MV-4-11 (cell line): ENCODE measurements at places on chromosomes 3 and 15.

DNA sequence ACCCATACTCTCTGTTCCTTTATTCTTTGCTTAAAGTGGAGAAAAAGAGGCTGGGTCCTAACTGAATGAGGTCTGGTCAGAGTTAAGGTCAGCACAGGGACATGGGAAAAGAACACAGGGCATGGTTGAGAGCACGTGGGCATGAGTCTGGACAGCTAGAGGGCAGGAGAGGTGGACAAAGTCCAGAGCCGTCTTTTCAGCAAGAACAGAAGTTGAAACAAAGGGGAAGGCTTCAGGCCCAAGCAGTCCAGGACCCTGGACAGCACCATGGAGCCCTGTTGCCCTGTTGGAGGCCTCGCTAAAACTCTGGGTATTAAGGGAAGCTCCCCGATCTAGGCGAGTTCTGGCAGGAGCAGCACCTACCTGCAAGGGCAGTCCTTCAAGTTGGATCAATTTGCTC is 50.7 kb downstream of the XYLB start:
- DNase-seq, result peak; percentile 5

DNA sequence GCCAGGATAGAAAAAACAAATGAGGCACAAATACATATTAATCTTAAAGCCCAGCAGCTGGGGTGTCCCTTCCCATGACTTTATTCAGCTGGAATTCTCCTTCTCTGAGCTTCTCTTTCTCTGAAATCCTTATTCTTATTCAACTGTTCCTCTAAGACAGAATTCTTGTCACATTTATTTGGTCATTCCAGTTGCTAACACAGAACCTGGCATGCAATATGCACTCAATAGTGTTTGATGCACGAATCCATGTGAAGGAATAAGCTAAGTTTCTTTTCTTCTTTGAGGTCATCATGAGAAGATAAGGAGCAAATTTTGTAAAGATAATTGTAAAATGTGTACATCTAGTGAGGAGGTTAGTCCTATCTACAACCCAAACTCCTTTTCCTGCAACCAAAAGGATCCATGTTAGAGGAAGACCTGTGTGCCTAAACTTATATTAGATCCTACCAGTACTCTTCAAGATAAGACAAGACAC is 154.2 kb upstream of the KCNMB2 start:
- no peak for DNase-seq

- no peak for DNase-seq
Observed at GRCh38 chr3:196757876-196758739, 18.5 kb downstream of the PAK2 start.

GRCh38 chr3:46970391-46971091 is 6.0 kb downstream of the CCDC12 start:
- DNase-seq, result no peak

DNA sequence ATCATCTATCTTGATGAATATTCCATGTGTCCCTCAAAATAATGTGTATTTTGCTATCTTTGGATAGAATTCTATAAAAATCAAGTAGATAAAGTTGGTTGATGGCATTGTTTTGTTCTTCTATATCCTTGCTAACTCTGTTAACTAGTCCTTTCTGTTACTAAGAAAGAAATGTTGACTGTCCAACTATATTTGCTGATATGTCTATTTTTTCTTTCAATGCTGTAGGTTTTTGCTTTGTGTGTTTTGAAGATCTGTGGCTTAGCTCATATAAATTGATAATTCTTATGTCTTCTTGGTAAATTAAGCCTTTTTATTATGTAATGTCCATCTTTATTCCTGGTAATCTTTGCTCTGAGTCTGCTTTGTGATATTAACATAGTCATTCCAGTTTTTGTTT is 70.9 kb downstream of the SUCNR1 start:
- DNase-seq, result no peak

DNA sequence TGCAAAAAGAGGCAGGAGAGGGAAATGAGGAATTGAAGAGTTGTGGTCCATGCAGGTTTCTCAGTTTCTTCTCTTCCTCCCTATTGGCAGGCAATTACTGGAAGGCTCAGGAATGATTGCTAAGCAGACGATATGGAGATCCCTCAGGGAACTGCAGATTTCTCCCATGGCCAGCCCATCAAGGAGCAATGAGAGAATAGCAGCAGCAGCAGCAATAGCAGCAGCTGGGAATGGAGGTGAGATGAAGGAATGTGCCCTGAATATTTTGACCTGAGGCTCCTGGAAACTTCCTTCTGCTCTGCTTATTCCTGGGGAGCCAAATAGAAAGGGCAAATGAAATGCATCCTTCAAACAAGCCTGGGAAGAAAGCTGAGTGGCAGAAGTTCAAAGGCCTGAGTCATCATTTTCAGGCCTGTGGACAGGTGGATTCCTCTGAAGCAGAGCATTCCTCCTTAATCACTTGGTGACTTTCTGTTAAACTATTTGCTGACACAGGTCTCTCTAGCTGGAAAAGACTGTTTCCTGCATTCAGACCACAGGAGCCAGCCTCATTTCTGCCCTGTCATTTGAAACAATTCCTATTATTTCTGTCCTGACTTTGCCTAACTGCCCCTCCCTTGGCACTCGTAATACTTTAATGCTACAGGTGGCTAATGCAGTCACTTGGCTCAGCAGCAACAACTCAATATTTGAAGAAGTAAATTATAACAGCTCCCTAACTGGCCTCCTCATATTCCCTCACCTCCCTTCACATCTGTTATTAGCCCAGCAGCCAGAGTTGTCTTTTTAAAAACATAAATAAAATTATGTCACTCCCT is 146.9 kb upstream of the GADL1 start:
- no peak for DNase-seq

DNA sequence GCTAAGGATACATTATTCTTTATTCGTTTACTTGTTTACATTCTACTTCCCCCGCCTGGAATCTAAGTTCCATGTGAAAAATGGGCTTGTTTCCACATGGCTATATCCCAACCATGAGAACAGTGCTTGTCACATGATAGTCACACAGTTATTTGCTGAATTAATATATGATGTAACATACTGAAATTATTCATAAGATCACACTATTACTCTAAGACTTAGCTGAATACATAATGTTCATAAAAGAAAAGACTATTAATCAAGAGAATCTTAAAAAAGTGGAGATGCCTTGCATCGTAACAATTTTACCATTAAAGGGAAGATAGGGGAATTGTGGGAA is 6.5 kb downstream of the PBRM1 start:
- no peak for DNase-seq

DNA sequence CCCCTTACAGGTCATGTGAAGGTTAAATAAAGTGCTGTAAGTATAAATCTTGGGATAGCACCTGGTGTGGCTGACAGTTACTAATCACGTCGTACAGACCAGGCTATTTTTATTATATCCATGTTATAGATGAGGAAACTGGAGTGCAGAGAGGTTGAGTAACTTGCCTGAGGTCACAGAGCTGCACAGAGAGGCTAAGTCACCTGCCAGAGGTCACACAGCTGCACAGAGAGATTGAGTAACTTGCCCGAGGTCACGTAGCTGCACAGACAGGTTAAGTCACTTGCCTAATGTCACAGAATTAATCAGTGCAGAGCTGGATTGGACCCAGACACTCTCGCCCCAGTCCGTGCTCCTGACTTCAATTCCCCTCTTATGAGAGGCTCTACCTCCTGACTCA is 171.5 kb downstream of the NUP210 start:
- peak; percentile 21 for DNase-seq

GRCh38 chr3:112000966-112001365 is 2.2 kb downstream of the TAGLN3 start:
- no peak for DNase-seq

DNA sequence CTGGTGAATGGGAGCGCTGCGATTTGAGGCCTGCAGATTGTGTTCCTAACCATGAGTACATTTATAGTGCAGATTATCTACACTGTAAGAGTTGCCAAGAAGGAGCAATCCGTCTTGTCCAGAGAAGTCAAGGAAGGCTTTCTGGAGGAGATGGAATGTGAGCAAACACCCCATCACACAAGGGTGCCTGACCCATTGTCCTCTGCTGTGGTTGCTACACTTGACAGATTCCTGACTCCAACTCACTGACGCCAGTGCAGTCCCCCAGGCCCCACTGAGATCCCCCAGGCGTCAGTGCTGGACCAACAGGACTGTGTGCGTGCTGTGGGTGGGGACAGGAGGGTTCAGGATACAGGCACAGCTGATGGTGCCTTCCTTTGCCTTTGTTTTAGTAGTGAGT is 135.9 kb upstream of the TPM1 start:
- no peak for DNase-seq

- DNase-seq, result no peak
Observed at GRCh38 chr15:34336991-34337556, 507 bp downstream of the SLC12A6 start.

DNA sequence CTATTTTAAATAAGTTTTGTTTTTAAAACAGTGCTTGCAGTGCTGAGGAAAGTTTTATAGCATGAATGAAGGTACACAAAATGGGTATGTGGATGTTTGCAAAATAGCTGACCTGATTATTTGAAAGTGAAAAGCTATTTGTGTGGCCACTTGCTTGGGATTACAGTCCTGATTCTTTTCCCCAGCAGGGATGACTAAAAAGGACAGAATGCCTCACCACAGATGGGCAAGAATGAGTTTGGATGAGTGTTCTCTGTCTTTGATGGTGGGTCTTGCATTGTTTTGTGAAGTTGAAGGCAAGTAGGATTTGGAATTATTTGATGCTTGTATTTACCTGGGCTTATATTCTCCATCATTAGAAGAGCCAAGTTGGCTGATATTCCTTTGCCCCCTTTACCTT is 48.8 kb upstream of the MEIS2 start:
- DNase-seq, result no peak

- no peak for DNase-seq
Observed at GRCh38 chr3:127590282-127590592, 296 bp downstream of the TPRA1 start.

- no peak for DNase-seq
Observed at GRCh38 chr15:91471468-91471867, 371.4 kb downstream of the SV2B start.

GRCh38 chr15:95018888-95019545 is 787.7 kb downstream of the MCTP2 start:
- peak; percentile 0 for DNase-seq

- DNase-seq, result no peak
Observed at GRCh38 chr3:3113042-3113709, 3.0 kb upstream of the IL5RA start.

DNA sequence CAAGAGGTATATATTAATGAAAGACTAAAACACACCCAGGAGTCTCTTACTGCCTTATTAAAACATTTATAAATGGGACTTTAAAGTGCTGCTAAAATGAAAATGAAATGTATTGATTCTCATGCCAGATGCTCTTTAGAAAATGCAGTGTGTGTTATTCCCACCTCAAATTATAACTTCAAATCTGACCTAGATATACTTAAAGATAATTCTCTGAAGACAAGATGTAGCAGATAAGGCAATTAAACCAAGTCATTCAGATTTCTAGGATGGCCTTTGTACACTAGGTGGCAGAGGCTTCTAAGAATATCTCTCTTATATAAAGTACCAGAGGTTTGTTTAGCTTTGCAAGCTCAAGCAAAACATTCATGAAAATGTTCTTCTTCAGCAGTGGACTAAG is 26.9 kb upstream of the GOLGA8B start:
- DNase-seq, result no peak

DNA sequence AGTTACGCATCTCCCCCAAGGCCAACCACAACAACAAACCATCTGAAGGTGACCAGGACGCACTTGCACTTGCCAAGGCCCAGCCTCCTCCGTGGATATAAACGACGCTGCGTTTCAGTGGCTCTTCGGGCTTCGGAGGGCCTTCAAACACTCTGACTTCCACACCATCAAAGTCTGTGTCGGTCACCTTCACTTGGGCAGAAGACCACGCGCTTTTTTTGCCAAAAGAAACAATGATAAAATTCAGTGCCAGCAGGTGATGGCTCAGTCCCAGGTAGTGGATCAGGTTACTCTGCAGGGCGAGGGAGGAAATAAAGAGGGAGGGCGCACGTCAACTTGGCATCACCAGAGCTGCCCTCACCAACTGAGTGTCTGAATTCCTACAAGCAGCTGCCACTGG is 63.0 kb downstream of the NCEH1 start:
- no peak for DNase-seq

DNA sequence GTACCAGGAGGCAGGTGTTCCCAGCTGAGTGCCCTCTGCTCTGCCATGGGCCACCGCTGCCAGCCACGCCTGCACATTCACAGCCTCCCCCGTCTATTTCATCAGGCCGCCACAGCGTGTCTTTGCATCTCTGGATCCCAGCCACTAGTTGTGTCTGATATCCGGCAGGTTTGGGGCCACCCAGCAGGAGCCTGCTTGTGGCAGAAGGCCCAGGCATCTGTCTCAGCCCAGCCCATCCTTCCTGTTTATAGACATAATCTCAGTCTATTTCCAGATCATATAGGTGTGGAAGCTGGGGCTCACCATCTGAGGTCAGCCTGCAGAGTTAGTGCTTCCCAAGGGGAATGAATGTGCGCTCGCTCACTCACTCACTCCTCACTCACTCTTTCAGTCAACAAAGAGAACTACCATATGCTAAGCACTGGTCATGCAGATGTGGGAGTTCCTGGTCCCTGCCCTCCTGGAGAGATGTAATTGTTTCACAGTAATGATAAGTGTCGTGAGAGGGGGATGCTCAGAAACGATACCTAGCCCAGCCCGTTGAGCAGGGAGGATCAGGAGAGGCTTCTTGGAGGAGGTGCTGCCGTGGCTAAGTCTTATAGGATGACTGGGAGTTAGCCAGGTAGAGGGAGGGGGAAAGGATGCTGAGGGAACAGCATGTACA is 60.6 kb downstream of the FGD5 start:
- no peak for DNase-seq

DNA sequence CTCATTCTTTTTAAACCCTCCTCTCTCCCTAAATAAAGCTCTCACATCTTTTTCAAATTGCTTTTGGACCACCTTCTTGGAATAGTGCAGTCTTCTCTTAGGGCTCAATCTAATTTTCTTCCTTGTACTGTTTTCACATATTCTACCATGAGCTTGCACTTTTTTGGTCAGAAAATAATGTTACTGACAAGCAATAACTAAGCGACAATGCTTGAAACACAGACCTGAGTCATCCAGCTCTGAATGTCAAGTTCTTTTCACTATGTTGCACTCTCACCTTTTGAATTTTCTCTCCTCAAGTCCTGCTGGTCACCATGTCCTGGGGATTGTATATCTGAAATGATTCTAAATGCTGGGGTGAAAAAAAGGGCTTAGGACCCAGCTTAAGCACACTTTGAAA is 8.9 kb downstream of the TNFAIP8L3 start:
- DNase-seq, result no peak

DNA sequence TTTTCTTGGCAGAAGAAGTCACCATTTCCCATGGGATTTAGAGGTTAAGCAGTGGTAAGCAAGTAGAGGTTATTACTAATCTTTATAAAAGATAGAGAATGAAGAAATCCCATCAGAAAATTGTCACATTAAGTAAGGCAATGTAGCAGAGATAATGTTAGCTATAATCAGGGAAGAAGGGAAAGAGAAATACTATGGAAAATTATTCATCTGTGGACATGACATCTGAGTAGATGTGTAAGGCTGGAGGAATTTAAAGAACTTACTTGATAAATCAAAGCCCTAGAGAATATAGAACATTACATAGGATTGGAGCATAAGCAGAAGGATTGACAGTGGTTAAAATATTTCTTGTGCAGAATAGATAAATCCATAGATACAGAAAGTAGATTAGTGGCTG is 553.1 kb upstream of the CBLB start:
- no peak for DNase-seq

- no peak for DNase-seq
Observed at GRCh38 chr3:126061301-126062032, 22.5 kb downstream of the SLC41A3 start.

- no peak for DNase-seq
Observed at GRCh38 chr3:67876261-67876660, 221.8 kb upstream of the SUCLG2 start.

GRCh38 chr3:163773136-163773535 is 1305.2 kb downstream of the SI start:
- DNase-seq, result no peak
